MCF 10A (cell line): ENCODE measurements at places on chromosomes 2 and 18.

DNA sequence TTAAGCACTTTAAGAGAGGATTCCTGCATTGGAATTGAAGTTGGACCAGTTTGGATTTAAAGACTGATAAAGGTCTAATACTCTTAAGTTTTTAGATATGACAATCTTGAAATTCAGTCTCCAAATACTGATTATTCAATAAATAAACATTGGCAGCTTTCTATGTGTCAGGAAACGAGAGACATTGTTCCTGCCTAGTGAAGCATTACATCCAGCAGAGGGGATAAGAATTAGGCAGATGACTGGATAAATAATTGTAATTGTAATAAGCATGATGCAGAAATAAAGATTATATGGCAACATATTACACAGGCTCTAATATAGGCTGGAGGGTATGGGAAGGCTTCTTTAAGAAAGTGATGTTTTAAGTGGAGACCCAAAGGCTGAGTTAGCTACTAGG lies 226.5 kb upstream of the MMADHC start:
- H3K36me3 ChIP-seq = no peaks in the 10 kb centered on the region
- no peaks in the 10 kb centered on the region for H3K27me3 ChIP-seq
- no peak overlapping the region for H3K27ac ChIP-seq
- no peak for DNase-seq

GRCh38 chr18:10304853-10305252 lies 149.6 kb upstream of the APCDD1 start:
- no peaks in the 10 kb centered on the region for H3K27me3 ChIP-seq
- H3K4me3 ChIP-seq = no peak overlapping the region
- peak overlapping the region; percentile 33 for H3K27ac ChIP-seq
- DNase-seq = peak; percentile 92

DNA sequence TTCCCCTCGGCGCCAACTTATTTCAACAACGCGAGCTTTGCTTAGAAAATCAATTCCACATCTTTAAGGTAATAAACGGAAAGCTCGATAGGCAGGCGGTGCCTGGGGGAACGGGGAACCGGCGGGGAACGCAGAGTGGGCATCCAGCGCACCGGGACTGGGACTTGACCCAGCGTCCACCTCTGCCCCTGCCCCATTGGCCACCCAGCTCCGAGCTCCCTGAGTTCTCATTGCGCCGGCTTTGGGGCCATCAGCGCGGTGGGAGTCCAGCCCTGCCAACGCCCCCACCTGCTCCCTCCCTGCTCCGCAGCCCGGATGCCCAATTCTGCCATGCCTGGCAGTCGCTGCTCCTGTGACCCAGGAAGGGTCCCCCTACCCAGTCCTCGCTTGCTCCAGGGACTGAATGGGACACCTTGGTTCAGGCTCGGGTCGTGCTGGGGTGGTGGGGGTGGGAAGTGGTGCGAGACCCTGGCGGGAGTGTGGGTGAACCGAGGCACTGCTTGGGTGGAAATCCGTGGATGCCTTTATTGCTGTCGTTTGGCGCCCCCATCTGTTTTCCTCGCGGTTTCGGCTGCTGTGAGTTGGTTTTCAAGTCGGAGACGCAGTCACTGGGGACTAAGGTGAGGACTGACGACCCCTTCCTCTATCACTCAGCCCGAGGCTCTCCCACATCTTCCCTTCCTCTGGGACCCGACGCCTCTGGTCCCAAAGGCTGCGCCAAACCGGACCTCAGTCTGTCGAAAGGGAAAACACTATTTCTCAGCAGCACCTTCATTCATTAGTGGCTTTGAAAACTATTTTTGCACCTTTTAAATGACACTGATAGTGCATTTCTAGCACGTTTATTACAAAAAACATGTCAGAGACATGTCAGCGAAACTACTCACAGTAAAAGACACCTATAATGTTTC lies 2.4 kb upstream of the EVX2 start:
- H3K4me3 ChIP-seq = peak overlapping the region; percentile 19
- H3K36me3 ChIP-seq = peaks cover 6% of the 10 kb centered on the region
- H3K27me3 ChIP-seq = peaks cover 72% of the 10 kb centered on the region
- H3K4me1 ChIP-seq = peaks cover 11% of the 10 kb centered on the region
- DNase-seq = peak; percentile 50

DNA sequence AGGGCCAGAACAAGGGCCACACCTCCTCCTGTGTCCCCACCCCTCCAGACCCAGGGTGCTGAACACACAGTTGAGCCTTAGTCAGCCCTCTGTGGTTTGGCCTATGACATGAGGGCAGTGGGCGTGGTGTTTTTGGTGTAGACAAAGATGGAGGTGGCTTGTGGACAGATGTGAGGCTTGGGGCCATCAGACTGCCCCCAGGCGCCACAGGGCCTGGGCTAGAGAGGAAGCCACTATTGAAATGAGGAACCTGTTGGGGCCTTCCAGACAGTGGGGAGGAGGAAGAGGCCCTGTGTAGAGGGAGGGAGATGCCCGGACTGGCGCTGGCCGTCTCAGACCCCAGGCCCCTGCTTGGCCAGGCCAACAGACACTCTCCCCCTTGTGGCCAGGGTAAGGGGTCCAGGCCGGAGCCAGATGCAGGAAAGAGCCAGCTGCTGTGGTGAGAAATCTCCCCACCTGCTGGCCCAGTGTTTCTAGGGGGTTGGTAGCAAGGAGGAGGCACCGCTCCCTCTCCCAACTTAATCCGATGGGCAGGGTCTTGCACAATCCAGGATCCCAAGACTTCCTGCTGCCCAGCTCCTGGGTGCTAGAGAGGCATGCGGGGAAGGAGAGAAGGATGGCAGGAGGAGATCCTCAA lies 53.8 kb downstream of the SMAD7 start:
- H3K36me3 ChIP-seq = no peaks in the 10 kb centered on the region
- H3K4me1 ChIP-seq = peaks cover 15% of the 10 kb centered on the region
- peak overlapping the region; percentile 68 for H3K27ac ChIP-seq
- H3K27me3 ChIP-seq = no peaks in the 10 kb centered on the region
- DNase-seq = peak; percentile 80

GRCh38 chr2:27797841-27798240 lies 26.3 kb downstream of the MRPL33 start:
- H3K27me3 ChIP-seq = no peaks in the 10 kb centered on the region
- no peak overlapping the region for H3K4me3 ChIP-seq
- H3K36me3 ChIP-seq = no peaks in the 10 kb centered on the region
- peaks cover 58% of the 10 kb centered on the region for H3K4me1 ChIP-seq

DNA sequence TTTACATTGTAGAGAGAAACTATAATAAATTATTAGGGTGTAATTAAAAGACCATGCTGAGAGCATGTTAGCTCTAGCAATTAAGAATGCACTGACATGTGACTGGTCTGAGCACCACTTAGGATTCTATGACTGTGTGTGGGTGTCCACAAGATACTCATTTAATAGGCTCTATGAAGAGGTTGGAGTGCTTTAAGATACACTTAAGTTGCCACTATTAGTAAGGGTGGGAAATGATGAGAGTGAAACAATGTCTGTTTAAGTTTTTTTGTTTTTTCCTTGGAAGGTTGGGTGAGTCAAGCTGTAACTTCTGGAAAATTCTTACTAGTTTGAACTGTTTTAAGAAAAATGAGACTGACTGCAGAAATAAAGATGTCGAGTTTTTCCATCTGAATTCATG lies 1.8 kb upstream of the FAP start:
- no peak for DNase-seq
- H3K4me1 ChIP-seq = peaks cover 43% of the 10 kb centered on the region
- no peaks in the 10 kb centered on the region for H3K36me3 ChIP-seq
- H3K4me3 ChIP-seq = peak overlapping the region; percentile 60

DNA sequence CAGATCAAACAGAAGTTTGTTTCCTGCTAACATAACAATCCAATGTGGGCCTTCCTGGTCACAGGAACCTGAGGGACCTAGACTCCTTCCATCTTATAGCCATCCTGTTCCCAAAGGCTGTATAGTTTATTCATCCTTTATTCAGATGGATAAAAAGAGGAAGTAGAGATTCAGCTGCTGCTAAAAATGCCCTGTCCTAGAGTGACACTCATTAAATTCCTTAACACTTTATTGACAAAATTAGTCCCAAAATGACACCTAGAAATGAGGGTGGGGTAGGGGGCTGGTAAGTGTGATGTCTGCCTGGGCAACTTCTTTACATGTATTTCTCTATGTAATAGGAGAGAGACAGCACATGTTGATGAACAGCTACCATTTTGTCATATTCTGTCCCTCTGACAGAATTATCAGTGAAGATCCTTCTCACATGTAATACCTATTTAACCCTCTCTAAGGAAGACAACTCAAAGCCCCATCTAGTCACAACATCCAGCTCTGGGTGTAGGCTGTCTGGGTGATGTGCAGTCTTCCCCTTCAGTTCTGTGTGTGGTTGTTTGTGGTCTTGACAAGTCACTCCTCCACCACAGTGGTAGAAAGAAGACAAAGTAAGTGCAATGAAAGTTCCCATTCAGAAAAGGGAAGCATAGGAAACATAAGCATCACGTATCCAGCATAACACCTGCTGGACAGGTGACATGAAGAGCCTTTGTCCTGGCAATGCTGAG lies 253.9 kb upstream of the CNTNAP5 start:
- no peak for DNase-seq
- H3K4me1 ChIP-seq = peaks cover 8% of the 10 kb centered on the region
- H3K27ac ChIP-seq = no peak overlapping the region
- no peaks in the 10 kb centered on the region for H3K27me3 ChIP-seq

DNA sequence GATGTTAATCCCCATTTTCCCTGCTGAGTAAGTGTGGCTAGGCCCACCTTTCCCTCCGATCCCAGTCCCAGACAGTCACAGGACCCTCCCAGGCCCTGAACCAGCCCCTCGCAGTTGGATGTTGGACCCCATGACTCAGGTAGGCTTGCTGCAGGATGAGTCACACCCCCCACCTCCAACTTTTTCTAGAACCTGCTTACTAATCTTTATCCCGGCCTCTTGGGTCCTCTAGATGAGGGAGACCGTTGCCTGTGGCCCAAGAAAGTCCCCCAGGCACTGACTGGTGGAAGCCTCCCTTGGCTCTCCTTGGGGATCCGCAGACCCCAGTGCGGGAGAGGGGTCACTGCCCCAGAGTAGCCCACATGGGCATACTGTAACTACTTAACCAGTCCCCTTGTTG lies 98.5 kb downstream of the SMAD7 start:
- peak; percentile 26 for DNase-seq
- no peak overlapping the region for H3K27ac ChIP-seq
- H3K4me1 ChIP-seq = peaks cover 12% of the 10 kb centered on the region
- no peak overlapping the region for H3K4me3 ChIP-seq

DNA sequence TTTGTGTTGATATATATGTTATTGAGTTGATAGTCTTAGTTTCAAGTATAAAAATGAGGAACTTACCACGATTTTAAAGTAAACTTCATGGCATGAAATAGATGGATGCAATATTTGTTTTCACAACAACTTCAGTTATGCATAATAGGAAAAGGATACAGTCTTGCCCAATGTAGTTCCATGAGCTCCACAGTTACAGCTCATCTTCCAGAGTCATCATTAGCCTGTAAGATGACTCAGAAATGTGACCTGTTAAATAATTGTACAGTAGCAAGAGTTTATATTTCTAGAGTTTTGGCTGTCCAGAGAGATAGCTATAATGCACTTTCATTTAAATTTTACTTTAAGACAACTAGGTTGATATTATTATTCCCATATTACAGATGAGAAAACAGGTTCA lies 80.9 kb upstream of the ARHGAP28 start:
- H3K27ac ChIP-seq = no peak overlapping the region
- no peak overlapping the region for H3K4me3 ChIP-seq
- peak; percentile 8 for DNase-seq
- H3K27me3 ChIP-seq = no peaks in the 10 kb centered on the region
- H3K4me1 ChIP-seq = peaks cover 12% of the 10 kb centered on the region

DNA sequence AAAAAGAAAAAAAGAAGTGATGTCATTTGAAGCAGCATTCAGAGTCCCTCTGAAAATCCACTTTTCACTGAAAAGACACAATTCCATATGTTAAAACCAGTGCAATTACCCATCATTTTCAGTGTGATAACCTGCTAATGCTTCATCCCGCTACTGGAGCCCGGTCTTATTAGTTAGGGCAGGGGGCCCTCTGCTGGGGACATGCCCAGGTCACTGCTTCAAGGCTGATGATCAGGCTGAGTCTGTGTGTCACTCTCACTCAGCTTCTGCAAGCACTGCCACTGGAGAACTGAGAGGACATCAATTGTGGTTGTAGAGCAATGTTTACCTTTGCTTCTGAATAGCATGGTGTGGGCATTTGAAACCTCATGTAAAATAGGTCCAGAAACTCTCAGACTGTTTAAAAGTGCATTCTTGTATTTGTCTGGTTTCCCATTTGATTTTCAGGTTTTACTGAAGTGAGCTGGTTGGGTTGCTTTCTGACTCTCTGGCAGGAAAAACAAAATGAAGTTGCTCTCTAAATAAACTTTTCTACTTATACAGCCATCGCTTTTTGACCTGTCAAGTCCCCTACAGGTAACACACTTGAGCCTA lies 49.2 kb upstream of the NXPH2 start:
- H3K27me3 ChIP-seq = peaks cover 19% of the 10 kb centered on the region
- H3K4me1 ChIP-seq = no peaks in the 10 kb centered on the region
- peak; percentile 45 for DNase-seq
- no peak overlapping the region for H3K4me3 ChIP-seq
- H3K36me3 ChIP-seq = no peaks in the 10 kb centered on the region

DNA sequence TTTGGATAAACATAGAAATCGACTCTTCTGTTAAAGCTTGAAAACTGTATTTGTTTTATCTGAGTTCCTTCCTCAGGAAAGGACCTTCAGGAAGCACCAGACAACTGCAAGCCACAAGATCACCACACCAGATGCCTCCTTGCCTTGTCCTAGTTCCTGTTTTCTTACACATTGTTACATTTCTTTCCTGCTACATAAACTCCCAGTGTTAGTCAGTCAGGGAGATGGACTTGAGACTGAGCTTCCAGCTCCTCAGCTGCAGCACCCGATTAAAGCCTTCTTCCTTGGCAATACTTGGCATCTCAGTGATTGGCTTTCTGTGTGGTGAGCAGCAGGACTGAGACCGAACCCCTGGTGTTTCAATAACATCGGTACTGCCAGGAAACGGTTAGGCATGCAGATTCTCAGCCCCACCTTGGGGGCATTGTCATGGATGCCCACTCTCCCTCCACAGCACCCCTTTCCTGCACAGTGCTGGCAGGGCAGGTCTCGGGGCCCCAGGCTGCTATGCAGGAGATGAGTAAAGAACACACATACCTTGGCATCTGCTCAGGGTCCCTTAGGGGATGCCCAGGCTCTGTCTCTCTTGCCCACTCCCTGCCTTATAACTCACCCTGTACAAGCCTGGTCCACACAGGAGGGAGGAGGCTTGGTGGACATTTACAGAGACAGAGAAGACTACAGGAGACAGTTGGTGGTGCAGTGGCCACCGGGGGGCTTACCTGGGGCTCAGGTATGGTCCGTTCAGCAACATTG lies 32.6 kb downstream of the ANKMY1 start:
- no peak for DNase-seq
- H3K36me3 ChIP-seq = peaks cover 63% of the 10 kb centered on the region
- H3K4me1 ChIP-seq = no peaks in the 10 kb centered on the region

GRCh38 chr2:57552885-57553284 lies 493.7 kb upstream of the VRK2 start:
- H3K27me3 ChIP-seq = no peaks in the 10 kb centered on the region
- H3K4me1 ChIP-seq = no peaks in the 10 kb centered on the region
- no peak overlapping the region for H3K27ac ChIP-seq
- DNase-seq = no peak

- H3K4me3 ChIP-seq = no peak overlapping the region
- H3K4me1 ChIP-seq = no peaks in the 10 kb centered on the region
- H3K27ac ChIP-seq = no peak overlapping the region
- DNase-seq = no peak
- H3K27me3 ChIP-seq = no peaks in the 10 kb centered on the region
Measured at GRCh38 chr2:217513258-217513657, 489.5 kb downstream of the TNS1 start.

- H3K27ac ChIP-seq = peak overlapping the region; percentile 1
- peaks cover 10% of the 10 kb centered on the region for H3K4me1 ChIP-seq
- no peaks in the 10 kb centered on the region for H3K36me3 ChIP-seq
- no peak for DNase-seq
- no peak overlapping the region for H3K4me3 ChIP-seq
Measured at GRCh38 chr2:144683107-144683753, 163.3 kb upstream of the ZEB2 start.
